ENCODE measurements at places on chromosomes 5 and 9.

- DNase-seq: peak; percentile 48
Measured at GRCh38 chr9:16333691-16334090, 536.8 kb downstream of the BNC2 start.

DNA sequence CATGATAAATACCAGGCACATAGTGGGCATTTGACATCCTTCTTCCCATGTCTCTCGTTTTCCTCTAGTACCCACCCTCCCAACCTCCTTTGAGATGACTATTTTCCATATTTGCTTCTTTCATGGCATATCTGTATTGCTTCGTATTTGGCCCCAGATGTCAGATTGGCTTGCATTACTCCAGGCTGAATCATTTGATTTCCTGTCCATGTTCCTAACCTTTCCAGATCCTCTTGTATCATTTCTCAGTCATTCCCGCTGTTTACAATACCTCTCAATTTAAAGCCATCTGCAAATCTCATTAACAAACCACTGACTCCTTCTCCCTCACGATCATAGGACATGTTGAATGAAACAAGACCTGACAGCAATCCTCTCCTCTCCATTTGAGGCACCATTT lies 19.9 kb downstream of the MTX3 start:
- DNase-seq: peak; percentile 83

- no peak for DNase-seq
Measured at GRCh38 chr5:125433457-125433856, 687.0 kb upstream of the ZNF608 start.

DNA sequence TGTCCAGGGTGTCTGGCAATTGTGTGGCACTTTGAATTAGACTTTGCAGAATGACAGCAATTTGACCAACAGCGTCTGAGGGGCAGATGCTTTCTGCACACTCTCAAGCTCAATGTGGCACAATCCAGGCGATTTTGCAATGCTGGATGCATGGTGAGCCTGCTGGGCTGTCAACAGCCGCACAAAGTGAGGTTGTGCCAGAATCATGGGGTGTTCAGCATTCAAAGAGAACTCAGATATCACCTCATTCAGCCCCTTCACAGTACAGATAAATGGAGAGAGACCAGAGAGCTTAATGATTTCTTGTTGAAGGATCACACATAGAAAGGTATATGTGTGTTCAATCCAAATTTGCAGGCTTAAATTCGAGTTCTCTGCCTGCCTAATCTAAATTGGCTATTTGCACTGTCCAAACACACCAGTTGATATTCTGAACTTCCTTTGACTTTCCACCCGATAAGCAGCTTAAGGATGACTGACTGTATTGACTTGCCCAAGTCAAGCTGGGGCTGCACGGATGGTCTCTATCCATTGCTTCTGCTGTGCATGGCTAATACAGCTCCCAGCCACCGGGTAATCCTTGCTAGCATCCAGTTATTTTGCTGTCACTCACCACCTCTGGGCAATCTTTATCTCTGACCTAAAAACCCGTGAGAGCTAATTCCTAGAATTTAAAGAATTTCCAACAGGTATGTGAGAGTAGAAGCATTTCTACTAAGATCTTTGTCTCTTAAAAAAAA lies 157.9 kb upstream of the TAS2R1 start:
- peak; percentile 39 for DNase-seq

DNA sequence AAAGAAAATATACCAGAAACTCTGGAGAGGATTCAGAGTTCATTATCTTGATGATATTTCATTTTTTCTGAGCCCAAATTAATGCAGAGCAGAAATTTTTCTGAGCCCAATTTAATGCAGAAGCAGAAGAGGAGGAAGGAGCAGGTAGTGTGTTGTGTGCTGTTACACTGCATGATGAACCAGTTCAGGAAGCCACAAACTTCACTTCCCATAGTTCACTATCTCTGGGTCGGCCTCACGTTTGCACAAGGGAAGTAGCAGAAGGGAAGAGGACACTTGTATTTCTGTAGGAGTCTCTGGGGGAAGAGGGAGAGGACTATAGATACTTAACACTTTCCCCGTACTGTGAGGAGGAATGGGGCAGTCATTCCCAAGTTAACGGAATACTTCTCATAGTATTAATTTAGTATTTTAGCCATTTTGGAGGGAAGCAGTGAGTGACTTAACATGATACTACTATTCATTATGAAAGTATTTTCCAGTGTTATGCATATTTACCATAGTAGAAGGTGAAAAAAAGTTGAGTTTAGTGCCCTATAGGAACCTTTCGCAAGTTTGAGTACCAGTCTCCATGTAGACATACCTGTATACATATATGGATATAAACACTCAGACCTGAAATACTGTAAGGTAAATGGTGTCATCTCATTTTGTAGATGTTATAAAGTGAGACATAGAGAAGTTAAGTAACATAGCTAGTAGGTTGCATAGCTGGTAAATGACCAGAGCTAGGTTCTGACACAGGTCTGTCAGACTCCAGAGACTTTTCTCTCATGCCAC lies 30.0 kb downstream of the XPA start:
- DNase-seq: no peak

DNA sequence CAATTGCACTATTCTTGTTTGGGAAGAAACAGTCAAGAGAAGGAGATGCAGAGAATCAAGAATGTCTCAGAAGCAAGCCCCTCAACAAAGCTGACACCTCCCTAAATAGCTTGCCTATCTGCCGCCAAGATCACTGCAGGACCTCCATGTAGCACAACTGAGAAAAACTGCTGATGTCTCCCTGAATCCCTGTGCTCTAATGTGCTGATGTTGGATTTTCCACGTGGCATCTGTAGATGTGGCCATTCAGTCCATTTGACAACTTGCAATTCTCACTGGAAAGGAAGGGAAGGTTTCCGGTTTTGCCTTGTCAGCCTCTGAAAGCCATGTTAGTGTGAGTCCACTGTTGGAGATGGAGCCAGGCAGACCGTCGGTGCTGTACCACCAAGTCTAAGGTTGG lies 374.0 kb downstream of the DIRAS2 start:
- no peak for DNase-seq

GRCh38 chr9:129485145-129485774 lies 135.6 kb downstream of the C9orf50 start:
- no peak for DNase-seq

DNA sequence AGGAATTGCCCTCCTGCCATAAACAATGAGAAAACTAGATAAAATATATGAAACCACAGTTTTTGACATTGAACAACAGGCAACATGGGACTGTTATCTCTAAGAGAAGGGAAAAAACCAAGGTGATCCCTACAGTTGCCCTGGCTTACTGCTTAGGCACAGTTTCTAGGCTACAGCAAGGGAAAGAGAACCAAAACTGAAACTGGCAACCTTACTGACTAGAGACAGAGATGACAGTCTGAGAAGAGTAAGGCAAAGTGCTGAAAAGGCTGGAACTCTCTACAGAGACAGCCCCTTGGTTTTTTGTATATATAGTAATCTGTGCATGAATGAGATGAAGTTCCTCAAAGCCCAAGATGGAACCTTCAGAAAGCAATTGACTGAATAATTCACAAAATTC lies 36.2 kb upstream of the REEP2 start:
- no peak for DNase-seq

DNA sequence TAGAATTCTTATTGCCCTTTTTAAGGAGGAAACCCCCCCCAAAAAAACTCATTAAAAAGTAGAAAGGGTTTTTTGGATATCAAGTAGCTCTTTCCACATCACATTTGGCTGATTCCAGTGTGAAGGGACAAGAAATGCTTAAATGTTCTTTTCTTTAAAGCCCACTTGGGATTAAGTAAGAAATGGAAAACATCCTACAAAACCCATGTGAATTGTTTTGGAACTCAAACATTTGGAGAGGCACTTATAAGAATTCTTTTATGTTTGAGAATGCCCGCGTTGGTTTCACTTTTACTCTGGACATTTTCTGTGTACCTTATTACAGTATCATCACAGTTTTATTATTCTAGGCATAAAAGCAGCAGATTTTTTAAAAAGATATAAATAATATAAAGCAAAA lies 301.1 kb upstream of the ACTBL2 start:
- peak; percentile 48 for DNase-seq

DNA sequence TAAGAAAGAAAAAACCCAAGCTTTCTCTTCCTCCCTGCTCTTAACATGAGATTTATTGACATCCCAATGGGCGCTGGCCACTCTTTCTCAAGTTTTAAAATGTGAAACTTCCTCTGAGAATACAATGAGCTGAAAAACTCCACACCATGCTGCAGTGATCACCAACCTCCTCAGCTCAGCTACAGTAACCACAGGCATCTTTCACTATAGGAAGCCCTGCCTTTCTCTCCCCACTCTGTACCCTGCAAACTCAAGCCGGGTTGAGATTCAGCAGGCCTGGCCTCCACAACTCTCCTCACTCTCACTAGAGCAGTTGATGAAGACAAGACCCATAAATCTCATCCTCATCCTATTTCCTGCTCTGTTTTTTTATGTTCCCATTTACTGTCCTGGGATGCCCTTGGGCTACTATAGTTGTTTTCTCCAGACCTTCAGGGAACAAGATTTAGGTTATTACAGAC lies 48.3 kb downstream of the SH3TC2 start:
- DNase-seq: no peak

DNA sequence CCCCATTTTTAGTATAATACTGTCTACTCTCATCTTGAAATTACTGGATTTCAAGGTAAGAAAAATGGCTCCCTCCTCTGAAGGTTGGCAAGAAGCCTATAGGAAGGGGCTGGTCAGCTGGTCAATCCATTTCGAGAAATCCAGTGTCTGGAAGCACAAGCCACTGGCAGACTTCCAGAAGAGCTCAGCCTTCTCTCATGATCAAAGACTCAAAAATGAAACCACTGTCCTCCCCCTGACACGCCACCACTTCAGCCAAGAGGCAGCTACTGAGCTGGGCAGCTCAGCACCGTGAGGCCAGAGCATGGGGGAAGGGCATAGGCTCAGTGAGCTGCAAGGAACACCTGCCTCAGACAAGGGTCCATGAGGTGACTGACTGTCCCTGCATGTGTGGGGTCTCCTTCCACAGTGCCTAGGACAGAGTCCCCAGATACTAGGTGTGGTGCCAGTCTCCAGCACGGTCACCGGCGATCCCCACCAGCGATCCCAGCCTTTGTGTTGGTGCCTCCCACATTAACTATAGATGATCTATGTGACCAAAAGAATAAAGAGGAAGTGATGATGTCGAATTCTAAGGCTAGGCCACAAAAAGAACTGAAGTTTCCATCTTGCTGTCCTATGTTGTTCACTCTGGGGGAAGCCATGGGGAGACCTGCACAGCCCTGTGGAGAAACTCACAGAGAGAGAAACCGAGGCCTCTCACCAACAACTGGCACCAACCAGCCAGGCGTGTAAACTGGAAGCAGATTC lies 100.1 kb upstream of the LRRTM2 start:
- peak; percentile 84 for DNase-seq

GRCh38 chr5:150034662-150035061 lies 34.1 kb downstream of the HMGXB3 start:
- peak; percentile 95 for DNase-seq

DNA sequence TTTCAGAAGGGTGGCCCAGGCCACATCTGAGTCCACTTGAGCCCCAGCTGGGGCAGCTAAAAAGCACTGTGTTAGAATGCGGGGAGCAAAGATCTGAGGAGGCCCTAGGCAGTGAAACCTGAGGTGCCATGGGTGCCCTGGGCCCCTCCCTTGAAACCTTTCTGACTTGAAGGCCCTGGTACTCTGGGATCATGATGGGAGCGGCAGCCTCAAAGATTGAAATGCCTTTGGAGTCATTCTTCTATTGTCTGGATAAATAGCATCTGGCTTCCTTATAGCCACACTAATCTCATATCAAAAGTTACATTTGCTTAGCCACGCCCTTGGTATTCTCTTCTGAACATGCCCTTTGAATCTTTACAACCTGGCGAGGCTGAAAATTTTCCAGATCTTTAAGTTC lies 7.7 kb upstream of the SEMA5A start:
- no peak for DNase-seq

- DNase-seq: no peak
Measured at GRCh38 chr5:6041977-6042550, 336.3 kb downstream of the MED10 start.

GRCh38 chr5:156376751-156377150 lies 49.8 kb downstream of the SGCD start:
- no peak for DNase-seq

- no peak for DNase-seq
Measured at GRCh38 chr9:13860946-13861640, 452.8 kb downstream of the NFIB start.

- no peak for DNase-seq
Measured at GRCh38 chr5:74477761-74478160, 162.8 kb downstream of the ENC1 start.

- no peak for DNase-seq
Measured at GRCh38 chr5:128714551-128714950, 176.5 kb upstream of the FBN2 start.

DNA sequence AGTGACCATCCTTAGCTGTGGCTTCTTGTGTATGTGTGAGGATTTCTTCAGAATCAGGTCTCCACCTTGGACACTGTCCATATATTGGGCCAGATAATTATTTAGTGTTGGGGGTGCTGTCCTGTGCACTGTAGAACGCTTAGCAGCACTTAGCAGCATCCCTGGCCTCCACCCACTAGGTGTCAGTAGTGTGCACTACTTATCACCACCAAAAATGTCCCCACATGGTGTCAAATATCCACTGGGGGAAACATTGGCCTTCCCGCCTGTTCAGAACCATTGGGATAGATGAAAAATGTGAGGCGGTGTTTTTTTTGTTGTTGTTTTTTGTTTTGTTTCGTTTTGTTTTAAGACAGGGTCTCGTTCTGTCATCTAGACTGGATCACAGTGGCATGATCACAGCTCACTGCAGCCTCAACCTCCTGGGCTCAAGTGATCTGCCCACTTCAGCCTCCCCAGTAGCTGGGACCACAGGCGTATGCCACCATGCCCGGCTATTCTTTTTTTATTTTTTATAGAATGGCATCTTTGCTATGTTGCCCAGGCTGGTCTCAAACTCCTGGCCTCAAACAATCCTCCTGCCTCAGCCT lies 67.7 kb downstream of the TENT4A start:
- no peak for DNase-seq

GRCh38 chr5:112419986-112420864 lies 1.1 kb upstream of the EPB41L4A start:
- DNase-seq: peak; percentile 24

- no peak for DNase-seq
Measured at GRCh38 chr5:174421408-174421805, 303.0 kb upstream of the MSX2 start.

- no peak for DNase-seq
Measured at GRCh38 chr9:89405826-89406225, 87.5 kb downstream of the SECISBP2 start.

DNA sequence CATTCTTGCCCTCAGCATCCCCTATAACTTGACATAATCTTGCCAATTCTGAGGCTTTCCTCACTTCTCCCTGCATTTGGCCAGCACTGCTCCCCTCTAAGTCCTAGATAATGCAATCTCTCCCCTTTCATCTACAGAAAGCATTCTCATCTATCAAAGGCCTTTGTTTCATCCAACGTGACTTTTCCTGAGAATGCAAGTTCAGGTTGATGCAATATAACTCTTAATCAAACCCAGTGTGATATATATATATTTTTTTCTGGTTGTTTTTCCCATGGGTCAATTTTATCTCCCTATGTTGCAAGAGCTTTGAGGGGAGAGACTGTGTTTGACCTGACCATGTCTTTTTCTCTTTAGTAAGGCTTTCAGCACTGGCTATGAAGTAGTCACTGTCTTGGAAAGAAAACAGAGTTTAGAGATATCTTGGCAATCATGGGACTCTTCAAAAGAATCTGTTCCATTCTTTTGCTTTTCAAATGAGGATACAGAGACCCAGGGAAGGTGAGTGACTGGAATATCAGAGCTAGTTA lies 268.6 kb downstream of the TRPM3 start:
- DNase-seq: no peak

- DNase-seq: no peak
Measured at GRCh38 chr9:11128156-11128555, 515.4 kb upstream of the PTPRD start.

Measured in AG10803 (cell line).